ENCODE measurements at places on chromosomes 6 and 20.

DNA sequence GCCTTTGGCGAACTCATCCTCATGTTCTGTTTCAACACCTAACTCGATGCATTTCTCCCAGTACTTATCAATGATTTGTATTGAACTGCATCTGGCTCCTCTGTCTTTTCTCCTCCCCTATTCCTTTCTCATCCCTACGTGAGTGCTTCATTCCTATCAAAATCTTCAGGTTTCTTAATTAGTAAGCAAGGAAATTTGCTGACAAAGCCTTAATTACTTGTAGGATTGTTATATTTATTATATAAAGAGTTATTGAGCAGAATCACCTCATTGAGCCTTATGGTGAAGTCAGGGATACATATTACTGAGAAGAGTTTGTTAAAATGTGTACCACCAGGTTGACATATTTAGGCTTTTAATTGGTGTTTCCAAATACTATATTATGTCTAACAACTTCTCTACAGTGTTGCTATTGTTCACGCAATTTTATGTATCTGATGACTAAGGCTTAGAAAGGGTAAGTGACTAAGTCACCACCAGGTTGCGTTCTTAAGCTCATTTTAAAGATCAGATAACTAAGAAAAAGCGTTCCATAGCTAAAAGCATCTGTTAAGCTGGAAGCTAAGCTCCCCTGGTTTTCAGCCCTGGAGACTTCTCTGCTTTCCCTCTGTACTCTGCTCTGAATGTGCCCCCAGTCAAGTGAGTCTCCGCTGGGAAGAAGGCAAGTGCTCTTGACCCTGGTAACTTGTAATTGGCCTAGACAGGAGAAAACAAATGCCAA, 18.9 kb downstream of the SCGN start:
- DNase-seq = no peak

GRCh38 chr6:167648501-167649278, 178.0 kb upstream of the AFDN start:
- DNase-seq = no peak

- DNase-seq = no peak
Measured at GRCh38 chr6:151549790-151550189, 56.0 kb downstream of the CCDC170 start.

- no peak for DNase-seq
Measured at GRCh38 chr6:786946-787763, 94.2 kb upstream of the EXOC2 start.

DNA sequence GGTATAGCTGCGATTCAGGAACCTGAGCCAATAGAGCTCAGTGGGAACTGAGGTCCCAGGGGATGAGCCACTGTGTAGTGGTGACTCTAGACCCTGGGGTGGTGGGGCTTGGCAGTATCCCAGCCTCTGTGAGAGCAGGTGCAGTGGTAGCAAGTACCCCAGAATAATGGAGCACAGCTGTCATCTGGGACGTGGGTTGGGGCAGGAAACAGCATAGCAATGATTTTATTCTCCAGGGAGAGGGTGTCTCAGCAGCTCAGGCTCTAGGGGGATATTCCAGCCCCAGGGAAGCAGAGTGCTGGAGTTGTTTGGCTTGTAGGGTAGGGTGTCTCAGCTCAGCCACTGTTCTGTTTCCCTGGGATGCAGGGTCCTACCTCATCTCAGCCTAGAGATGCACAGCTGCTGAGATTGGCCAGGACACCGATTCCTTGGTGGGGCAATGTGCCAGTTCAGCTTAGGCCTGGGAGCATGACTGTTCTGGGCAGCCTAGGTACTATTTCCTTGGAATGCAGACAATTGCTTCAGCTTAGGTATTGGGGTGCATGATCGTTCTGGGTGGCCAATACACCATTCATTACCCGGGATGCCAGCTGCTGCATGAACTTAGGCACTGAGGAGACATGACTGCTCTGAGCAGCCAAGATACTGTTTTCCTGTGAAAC, 34.0 kb upstream of the NUP153 start:
- DNase-seq = peak; percentile 23

- no peak for DNase-seq
Measured at GRCh38 chr20:57654998-57655808, 35.0 kb upstream of the ZBP1 start.

- no peak for DNase-seq
Measured at GRCh38 chr20:10679269-10679668, 5.5 kb upstream of the JAG1 start.

DNA sequence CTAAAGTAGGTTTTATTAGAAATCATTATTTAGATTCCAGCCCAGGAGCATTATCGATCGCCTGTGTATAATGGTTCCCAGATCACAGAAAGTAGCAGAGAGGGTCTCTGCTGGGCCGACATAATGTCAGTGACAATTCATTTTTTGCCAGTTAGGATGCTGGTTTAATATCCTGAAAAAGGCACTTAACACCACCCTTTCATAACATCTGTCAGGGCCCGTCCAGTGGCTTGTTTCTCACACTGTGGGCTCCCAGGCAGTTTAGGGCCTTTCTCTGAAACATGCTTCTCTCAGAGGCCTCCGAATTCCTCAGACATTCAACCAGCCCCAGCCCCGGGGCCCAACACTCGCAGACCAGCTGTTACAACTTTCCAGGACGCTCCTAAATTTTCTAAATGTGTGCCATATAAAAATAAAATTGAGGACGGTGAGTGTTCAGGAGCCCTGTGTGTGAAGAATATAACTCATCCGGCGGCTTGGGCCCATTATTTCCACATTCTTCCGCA, 108.6 kb upstream of the EYA4 start:
- no peak for DNase-seq

DNA sequence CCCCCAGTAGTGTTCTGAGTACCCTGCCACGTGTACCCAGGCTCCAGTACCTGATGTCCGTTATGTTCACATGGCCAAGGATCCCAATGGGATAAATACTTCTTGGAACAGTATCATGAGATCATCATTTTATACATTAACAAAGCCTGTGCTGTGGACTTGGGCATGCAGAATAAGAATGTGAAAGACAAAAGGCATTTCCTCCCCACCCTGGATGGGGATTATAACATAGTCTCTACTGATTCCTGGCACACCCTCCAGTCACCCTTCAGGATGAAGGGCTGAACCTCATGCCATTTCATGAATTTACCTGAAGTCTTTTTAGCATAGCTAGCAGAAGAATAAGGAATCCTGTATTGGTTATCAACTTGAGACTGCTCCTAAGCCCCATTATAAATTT, 2.8 kb downstream of the TNFRSF21 start:
- no peak for DNase-seq

- no peak for DNase-seq
Measured at GRCh38 chr6:163459007-163459406, 44.5 kb downstream of the QKI start.

GRCh38 chr6:133396233-133396983, 155.3 kb downstream of the EYA4 start:
- DNase-seq = no peak

DNA sequence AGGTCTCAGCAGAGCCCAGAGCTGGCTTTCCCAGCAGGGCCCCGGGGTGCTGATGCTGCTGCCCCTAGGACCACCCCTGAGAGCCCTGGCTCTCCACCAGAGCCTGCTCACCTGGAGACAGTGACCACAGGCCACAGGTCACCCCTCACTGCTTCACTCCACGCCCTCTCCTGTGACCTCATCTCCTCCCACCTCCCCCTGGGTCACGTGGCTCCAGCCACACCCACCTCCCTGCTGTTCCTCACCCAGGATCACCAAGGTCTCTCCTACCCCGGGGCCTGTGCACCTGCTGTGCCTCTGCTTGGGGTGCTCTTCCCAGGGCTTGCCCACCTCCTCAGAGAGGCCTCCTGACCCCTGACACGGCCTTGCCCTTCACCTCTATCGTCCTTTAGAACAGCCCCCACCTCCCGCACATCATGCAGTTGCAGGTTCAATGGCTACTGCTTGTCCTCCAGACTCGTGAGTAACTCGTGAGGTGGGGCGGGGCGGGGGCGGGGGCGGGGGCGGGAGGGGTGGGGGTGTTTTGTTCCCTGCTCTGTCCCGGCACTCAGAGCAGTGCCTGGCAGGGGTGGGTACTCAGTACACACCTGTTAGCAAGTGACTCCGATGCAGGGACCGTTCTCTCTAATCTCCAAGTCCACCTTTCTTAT, 468.0 kb downstream of the PREX1 start:
- no peak for DNase-seq

- DNase-seq = no peak
Measured at GRCh38 chr6:104431096-104431495, 428.6 kb downstream of the HACE1 start.

DNA sequence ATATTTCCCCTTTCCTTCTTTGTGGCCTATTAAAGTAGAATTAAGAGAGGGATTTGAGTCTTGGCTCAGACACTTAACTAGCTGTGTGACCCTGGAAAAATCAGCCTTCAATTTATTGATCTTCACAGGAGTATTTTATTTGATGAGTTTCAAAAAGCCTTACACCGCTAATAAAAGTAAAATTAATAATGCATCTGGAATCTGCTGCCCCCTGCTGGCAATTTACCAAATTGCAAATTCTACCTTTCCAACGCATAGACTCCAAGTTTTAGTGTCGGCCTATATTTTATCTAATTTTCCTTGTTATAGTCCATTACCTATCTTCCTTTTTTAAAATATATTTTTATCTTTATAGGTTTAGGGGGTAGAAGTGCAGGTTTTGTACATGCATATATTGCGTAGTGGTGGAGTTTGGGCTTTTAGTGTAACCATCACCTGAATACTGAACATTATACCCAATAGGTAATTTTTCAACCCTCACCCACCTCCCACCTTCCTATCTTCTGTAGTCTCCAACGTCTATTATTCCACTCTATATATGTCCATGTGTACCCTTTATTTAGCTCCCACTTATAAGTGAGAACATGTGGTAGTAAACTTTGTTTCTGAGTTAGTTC, 46.3 kb downstream of the GOPC start:
- peak; percentile 29 for DNase-seq

GRCh38 chr6:49675816-49676215, 37.5 kb downstream of the CRISP2 start:
- no peak for DNase-seq

DNA sequence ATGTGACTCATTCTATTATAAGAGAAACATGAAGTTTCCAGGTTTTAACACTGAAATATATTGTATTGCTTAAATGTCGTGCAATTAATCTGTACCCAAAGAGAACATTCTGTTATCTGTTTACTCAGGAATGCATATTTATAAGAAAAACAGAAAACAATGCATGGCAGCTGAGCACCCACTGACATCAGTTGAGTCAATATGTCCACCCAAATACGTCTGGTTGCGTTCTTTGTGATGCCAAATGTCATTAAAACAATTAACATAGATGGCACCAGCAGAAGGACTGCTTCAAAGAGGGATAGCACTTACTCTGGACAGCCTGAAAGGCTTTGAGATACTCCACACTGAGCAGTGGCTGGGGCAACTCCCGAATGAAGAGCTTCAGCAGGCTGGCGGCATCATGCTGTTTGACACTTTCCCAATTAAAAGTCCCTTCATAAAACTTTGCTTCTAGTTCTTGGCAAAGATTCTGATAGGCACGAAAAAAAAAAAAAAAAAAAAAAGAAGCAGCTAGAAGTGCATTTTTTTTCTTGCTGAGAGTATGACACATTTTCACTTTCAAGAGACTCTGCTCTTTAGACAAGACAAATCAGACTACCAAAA, 102.3 kb downstream of the ARHGAP18 start:
- DNase-seq = no peak

DNA sequence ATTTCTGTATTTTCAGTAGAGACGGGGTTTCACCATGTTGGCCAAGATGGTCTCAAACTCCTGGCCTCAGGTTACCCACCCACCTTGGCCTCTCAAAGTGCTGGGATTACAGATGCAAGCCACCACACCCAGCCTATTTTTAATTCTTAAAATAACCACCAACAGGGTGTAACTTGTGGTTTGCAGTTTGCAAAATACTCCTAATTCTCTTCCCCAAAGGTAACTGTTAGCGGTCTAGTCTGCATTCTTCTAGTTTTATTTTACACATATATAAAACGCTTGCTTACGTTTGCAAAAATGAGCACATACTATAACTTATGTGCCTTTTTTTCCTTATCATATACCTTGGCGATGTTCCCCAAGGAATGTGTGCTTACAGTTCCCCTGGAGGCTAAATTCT, 25.6 kb upstream of the CHMP4B start:
- no peak for DNase-seq

- DNase-seq = no peak
Measured at GRCh38 chr20:8557711-8558110, 425.6 kb downstream of the PLCB1 start.

DNA sequence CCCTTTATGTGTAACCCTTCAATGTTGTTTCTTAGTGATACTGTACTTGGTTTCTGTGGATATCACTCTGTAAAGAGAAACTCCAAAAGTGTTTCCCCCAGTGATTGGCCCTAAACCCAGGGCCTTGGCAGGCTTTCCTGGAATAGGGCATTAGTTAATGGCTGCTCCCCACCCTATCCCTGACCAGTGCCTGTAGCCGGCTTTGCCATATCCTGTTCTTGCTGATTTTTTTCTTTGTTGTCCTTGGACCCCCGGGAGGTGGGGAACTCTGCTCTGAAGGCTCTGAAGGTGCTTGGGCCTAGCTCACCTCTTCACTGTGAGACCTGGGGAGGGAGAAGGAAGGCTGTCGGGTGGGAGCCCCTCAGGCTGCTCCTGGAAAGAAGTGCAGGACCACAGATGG, 120.1 kb downstream of the TCP11 start:
- no peak for DNase-seq

DNA sequence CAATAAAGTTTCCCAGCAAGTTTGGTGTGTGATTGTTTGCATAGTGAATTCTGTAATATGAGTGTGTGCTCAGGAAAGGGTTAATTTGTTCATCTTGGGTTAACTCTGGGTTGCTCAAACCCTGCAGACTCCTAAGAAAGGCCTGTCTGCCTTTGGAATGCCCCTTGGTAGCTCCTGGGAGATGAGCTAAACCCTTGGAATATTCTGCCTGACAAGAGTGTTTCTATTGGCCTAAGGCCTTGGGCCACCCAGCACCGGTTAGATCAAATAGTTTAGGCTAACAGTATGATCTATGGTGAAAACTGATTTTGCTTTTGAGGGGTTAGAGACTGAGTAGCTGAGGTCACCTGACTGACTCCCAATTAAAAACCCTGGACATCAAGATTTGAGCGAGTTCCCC, 248.3 kb downstream of the GRM1 start:
- DNase-seq = no peak

DNA sequence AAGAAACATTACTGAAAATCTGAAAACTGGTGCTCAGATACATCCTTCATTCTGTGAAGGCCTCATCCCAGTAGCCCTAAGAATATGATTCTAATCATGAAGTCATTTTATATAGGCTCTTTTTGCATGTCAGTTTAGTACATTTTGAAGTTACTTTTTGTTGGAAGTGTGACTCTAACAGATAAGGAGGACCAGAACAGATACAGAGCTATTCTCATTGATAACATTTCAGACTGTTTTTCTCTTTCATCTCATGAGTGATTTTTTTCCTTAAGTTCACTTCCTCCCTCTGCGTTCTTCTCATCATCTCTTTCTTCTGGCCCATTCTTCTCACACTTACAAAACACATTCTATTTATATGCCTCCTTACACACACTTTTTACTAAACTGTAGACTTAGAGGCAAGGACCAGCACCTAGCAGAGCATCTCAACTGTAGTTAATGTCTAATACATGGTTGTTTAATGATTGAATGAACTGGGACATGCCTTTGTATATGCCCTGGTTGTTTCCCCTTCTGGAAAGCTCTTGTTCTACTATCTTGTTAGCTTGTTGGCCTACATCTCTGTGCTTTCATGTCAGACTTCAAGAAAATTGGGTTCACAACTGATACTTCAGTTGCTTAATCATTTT, 8.7 kb downstream of the CTNNBL1 start:
- no peak for DNase-seq
